Muscle of leg (tissue), 16 donors: ENCODE measurements at places on chromosomes 5 and 9. TPM values are rescaled to one million over a fixed set of nuclear protein-coding genes. Genes with fewer than 3 reads are reported as not detected.

GRCh38 chr5:146877783-146878475, 628 bp downstream of the PPP2R2B start:
- peak; percentile 17 for DNase-seq

DNA sequence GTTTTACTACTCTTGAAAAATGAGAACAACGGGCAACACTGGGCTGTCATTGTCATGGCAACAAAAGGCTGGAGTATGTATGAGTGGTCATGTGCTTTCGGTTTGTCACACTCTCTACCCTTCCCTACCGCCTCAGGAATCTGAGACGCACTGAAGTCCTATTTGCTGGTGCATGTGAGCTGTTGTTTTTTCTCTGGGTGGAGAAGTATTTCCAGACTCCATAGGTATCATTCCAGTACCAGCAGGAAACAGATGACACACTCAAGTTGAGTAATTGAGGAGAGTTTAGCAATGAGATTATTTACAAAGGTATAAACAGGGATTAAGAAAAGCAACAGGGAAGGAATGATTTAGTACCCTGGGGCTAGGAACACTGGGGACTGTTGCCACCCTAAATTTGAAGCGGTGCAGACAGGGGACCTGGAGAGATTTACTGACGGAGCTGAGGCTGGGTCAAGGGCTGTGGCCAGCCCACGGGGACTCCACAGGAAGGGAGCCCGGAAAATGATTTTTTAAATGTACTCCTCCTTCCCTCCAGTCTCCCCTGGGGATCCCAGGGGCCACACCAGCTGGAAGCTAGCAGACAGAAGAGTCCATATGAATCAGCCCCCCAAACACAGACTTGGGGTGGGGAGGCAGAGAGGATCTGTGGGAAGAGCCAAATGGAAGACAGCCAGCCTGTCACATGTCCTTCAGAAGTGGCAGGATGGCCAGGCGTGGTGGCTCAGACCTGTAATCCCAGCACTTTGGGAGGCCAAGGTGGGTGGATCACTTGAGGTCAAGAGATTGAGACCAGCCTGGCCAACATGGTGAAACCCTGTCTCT, 13.2 kb upstream of the ZBTB43 start:
- DNase-seq, result no peak

GRCh38 chr5:156376751-156377150, 49.8 kb downstream of the SGCD start:
- DNase-seq, result no peak

GRCh38 chr9:114086607-114087006, 8.5 kb upstream of the AMBP start:
- DNase-seq, result no peak

DNA sequence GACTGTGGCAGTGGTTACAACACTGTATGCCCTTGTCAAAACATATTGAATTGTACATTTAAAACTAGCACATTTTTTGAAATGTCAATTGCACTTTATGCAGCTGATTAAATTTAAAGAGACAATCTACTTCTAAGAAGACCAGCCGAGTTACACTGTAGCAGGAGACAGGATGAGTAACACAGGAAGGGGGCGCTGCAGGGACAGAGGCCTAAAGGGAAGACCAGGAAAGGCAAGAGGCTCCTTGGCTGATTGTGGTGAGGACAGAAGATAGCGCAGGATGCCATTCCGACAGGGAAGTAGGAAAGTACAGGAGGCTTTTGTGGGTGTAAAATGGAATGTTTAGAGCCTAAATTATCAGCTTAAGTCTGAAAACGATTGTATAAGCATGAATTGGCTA, 28.2 kb upstream of the PPP2R2B start:
- DNase-seq, result no peak

DNA sequence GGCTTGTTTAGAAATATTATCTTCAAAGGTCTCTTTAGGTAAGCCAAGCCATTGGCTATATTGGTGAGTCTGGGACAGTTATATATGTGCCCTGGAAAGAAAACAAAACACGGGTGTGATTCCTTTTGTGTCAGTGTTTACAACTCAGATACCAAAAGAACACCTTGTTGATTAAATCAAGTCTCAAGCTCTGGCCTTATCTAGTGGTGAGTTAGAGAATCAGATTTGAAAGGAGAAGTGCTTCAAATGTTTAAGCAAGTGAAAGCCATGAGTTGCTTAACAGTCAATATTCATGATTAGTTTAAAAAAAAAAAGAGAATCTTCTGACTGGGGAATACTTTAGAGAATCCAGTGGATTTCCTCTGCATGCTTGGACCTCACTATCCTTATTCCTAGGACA, 68.3 kb downstream of the IQGAP2 start:
- DNase-seq, result no peak

- DNase-seq, result peak; percentile 42
These were observed 280.1 kb downstream of the FBXL17 start for GRCh38 chr5:108101821-108102220.

GRCh38 chr9:83002329-83002728, 60.6 kb downstream of the RASEF start:
- DNase-seq, result no peak

- DNase-seq, result no peak
These were observed 122.3 kb downstream of the VAV2 start for GRCh38 chr9:133869674-133870405.

DNA sequence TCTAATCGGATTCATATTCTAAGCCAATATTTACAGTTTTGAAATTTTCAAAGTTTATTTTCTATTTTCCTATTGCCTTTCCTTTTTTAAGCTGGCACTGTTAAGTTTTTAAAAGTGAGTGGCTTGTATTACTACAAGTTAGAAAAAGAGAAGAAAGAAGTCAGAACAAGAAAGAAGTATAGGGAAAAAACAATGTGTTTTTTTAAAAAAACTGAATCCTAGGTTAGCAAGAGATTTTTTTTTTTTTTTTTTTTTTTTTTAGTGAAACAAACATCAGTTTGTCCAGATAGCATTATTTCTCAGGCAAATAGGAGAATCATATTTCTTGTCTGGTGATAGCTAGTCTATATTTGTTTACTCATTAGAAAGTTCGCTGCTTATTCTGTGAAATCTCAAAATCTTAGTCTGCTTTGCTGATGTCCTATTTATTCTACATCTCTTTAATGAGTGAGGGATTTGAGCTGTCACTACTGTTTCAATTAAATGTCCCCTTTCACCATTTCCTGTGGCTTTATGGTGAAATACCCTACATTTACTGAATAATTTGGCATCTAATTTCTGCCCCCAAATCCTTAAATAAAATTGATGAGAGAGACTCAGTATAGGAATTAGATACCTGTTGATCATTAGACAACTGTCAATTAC, 19.1 kb upstream of the LMNB1 start:
- no peak for DNase-seq

DNA sequence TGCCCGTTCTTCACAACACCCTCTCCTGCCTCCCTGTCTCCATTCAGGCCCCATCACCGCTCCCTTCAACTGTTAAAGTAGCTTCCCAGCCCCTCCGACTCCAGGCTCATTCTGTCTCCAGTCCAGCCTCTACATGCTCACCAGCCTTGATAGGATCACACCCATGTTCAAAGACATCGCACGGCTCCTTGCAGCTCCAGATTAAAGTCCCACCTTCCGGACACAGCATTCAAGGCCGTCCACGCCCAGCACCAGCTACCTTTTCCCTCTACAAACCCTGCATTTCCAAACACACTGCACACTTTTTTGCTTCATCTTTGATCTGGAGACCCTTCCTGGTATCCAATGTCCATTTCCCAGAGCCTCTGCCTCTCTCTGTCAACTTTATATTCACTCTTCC, 6.4 kb downstream of the GABBR2 start:
- DNase-seq, result no peak

- no peak for DNase-seq
These were observed 15.2 kb upstream of the SH3RF2 start for GRCh38 chr5:145921211-145921610.

DNA sequence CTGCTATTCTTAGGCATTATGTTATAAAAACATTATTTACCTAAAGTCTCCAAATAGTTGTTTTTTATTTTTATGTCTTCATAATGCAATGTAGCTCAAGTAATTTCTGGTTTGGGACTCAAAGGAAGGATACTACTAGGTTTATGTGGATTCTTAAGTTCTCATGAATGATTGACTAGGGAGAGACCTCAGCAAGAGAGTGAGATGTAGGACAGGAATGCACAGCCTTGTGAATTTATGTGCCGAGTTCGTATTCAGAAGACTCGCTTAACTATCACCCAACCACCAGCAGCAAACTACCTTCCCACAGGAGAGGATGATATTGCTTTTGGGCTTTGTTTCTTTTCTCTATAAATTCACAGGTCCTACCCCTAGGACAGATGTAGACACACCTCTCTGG, 282.9 kb downstream of the ARHGEF28 start:
- no peak for DNase-seq

DNA sequence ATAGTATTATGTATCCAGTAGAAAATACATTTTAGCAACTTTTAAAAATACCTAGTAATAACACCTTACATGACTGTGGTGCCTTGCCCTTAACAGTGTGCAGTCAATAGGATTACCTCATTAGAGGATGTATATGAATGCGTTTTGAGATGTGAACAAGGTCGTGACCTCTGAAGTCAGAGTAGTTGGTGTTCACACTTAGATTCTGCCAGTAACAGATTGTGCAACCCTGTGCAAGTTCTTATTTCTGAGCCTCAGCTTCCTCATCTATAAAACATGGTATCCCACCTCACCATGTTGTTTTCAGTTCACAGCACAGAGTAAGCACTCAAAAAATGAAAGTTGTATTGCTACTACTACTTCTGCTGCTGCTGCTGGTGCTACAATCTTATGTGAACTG, 347.3 kb downstream of the KDM4C start:
- DNase-seq, result no peak

DNA sequence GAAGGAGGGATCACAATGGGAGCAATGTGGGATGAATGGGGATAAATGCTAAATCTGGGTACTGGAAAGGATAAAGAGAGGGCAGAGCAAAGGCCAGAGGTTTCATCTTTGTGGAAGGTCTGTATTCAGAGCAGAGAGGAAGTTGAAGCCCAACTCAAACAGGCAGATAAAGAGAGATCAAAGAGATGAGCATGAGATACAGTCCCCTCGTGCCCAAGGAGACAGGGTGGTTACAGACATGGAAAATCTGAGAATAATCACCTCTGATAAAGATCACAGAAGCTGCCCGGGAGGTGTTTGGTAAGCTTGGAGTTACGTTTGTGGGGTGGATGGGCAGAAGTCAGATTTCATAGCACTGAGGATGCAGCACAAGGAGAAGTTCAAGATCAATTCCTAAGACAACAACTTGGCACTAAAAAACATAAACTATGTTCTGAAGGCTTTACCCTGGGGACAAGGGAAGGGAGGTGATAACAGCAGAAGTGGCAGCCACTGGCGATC, 459 bp upstream of the ERAP2 start:
- no peak for DNase-seq

DNA sequence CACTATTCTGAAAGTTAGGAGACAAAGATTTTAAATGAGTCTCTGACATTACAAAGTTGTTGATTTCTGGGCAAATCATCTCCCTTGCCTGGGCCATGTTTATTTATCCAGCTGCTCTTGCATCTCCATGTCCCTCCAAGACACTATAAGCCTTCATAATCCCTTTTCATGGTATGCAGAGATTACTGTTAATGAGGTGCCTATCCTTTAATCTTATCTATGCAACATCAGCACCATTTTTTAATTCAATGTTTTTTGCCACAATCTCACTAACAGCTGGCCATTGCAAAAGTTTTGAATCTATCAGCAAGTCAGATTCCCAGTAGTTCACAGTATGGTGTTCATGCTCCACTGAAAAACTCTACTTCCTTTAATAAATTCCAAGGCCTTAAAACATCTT, 108.5 kb upstream of the PTPRD start:
- DNase-seq, result no peak

DNA sequence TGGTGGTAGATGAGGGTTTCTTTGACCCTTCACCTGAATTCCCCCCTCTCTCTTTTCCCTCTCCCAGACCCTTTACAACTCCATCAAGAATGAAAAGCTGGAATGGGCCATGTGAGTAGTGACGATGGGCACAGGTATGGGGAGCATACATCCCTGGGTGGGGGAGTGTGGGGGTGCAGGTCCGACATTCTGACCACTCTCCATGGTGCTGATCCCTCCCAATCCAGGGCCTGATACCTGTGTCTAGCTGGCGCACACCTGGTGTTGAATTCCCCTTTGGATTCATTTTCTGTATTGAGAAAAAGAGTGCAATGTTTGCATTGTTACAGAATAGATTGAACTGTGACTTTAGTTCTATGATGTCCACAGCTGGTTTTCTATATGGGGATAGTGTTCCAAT, 40.0 kb downstream of the PSD2 start:
- DNase-seq, result no peak

DNA sequence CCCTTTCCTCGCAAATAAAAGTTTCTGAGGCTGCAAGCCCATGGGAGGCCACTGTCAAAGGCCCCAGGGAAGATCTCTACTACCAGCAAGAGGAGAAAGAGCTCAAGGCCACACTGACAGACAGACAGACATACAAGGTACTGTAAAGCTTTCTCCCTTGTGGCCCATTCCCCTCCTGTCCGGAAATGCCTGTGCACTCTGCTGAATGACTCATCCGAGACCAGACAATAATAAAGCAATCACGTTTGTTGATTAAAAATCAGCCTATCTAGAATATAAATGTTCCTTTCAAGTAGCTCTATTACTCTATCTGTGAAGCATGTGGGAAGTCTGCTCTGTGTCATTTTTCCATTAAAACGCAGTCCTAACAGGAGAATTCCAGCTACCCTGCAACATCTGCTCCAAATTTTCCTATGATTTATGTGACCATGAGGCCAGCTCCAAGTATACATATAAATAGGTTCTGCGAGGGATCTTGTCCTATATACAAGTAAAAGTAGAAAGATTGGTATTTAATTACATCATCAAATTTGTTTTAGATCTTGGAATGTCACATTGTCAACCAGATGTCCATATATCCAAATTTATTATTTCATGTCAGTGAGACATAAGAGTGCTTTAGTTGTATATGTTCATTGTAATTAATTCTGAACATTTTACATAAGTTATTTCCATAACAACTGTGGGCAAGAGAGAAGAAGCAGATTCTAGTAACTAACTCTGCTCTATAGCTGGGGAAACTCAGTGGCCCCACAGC, 34.7 kb upstream of the TGFBI start:
- DNase-seq, result peak; percentile 96

GRCh38 chr9:97863314-97863713, 10.3 kb downstream of the FOXE1 start:
- no peak for DNase-seq

The BHMT2 gene
- total RNA-seq, result 2.7 TPM

The AUH gene
- 16.0 TPM for total RNA-seq

The FOXD4L4 gene
- 0.04 TPM for total RNA-seq

The SLC46A2 gene
- total RNA-seq, result 0.04 TPM

The SLC12A2 gene
- total RNA-seq, result 26.5 TPM

The IL5 gene
- not detected for total RNA-seq
